CD4-positive, CD25-positive, alpha-beta regulatory T cell (primary cell): ENCODE measurements at places on chromosomes 2 and 18.

- no peak for DNase-seq
Measured at GRCh38 chr2:18987016-18987415, 371.4 kb downstream of the OSR1 start.

DNA sequence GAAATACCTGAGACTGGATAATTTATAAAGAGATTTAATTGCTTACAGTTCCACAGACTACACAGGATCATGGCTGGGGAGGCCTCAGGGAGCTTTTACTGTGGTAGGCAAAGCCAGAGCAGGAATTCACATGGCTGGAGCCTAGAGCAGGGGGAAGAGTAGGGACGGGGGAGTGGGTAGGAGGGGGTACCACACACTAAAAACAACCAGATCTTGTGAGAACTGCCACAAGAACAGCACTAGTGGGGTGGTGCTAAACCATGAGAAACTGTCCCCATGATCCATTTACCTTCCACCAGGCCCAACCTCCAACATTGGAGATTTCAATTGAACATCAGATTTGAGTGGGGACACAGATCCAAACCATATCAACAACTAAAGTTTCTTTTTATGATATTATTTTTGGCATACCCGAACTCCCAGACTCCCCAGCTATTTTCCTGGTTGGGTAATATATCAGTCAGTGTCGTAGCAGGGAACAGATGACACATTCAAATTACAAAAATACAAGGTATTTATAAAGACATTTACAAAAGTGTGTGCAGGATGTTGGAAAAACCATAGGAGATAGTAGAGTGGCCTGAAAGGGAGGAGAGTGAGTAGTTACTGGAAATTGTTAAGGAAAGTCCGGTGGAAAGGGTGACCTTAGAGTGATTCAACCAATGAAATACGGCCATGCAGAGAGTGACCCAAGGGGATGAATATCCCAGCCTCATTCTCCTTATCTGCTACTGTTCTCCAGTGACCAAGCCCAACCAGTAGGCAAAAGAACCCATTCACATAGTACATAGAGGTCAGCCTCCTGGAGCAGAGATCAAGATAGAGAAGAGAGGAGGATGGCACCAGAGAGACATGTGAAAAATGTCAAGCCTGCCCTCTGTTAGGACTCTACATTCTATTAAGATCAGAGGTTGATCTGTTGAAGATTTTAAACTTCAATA, 8.8 kb downstream of the RPL37A start:
- DNase-seq = no peak

DNA sequence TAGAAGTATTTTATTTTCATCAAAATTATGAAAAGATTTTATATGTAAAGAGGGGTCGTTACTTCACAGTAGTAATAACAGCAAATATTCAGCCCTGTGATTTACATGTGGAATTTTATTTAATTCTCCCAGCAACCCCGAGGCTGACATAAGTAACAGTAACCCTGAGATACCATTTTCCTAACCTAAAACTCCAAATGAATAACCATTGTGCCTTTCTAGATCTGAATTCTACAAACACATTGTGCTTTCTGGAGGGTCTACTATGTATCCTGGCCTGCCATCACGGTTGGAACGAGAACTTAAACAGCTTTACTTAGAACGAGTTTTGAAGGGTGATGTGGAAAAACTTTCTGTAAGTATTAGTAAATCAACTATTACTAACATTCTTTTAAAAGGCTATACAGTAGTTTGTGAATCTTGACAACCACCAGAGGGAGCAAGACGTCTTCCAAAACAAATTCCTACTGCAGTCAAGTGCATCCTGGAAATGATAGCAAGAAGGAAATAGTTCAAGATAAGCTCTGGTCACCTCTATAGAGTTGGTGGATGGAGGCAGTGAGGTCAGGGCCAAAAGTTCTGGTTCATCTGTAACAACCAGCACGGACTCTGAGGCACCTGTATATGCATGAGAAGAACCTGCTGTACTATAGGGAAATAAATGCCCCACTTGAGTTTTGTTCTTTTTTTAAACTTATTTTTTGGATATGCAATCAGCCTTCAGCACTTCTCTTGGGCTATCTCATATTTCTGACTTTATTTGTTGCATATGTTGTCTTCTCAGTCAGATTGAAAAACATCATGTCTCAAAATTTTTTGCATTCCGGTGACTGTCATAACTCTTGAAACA, 37.4 kb downstream of the ACTR2 start:
- peak; percentile 32 for DNase-seq

DNA sequence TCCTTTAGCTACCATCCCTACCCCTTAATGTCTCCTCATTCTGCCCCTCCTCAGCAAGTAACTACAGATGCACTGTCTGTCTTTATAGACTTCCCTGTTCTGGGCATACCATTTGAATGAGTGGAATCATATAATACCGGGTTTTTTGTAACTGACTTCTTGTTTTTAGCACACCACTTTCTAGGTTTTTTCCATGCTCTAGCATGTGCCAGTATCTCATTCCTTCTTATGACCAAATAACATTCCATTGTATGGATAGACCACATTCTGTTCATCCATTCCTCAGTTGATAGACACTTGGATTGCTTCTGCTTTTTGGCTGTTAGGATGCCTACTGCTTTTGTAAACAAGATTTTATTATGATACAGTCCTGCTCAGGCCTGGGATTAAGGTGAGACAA, 154.7 kb downstream of the TSN start:
- no peak for DNase-seq

- DNase-seq = no peak
Measured at GRCh38 chr2:95061601-95062183, 36.2 kb downstream of the MAL start.

GRCh38 chr2:152971685-152972084, 253.3 kb downstream of the ARL6IP6 start:
- DNase-seq = no peak

DNA sequence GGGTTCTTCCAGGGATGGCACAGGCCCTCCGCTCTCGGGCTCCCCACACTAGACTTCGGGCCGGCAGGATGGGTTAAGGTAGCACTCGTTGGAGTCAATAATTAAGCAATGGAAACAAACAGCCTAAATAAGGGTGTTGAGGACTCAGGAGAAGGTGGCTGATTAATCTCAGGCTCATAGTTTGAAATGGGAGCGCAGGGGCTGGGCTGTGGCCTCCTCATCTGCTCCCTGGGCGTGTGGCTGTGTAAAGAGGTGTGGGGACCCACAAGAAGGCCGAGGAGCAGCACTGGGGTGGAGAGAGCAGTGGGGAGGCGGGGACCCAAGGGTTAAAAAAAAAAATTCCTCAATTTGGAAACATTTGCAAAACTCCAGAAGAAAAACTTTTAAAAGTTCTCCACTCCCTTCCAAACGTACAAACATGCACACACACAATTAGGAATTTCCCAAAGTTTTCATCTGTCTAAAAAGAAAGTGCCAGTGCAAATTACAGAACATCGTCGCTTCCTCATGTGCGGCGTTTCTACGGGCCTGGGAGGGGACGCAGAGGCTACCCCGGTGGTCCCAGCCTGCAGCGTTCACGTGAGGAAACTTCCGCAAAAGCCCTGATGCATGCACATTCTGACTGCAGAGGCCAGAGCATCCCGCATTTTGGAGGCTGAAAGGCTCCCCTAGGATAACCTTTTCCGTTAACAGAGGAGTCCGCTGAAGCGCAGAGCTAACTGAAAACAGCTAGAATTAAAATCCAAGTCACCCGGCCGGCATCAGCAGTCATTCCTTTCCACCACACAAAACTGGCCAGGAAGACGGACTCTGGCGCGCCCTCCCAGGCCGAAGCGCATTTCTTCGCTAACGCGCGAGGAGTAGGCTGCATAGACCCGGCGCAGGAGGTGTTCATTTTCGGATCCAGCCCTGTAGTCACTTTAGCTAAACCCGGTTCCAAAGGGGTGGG, 1.0 kb upstream of the TUBB6 start:
- DNase-seq = no peak
